ENCODE measurements at places on chromosomes 7 and 10.
A peak's percentile ranks its signal among the peaks of the same experiment; 100 is the strongest.

- H3K36me3 ChIP-seq = peaks cover 95% of the 10 kb centered on the region
- no peak overlapping the region for H3K4me3 ChIP-seq
- no peaks in the 10 kb centered on the region for H3K27me3 ChIP-seq
- no peak for DNase-seq
- H3K27ac ChIP-seq = no peak overlapping the region
- H3K4me1 ChIP-seq = no peaks in the 10 kb centered on the region
Observed at GRCh38 chr10:104021246-104021645, 54.3 kb downstream of the SLK start.

DNA sequence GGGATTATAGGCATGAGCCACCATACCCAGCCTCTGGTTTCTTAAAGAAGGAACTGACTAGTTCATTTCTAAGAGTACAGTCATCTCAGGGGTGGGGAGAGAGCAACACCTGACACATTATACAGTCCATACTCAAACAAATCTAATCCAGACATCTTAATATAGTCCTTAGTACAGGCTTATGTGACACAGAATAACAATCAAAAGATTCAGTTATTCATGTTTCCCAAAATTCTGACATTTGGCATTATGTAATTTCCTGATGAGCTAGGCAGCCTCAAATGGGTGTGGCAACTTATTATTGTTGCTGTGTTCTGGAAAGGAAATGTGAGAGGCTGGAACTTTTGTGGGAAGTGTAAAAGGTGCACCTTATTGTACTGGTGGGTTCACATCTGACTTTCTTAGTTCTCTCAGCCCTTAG lies 116.3 kb downstream of the WDFY4 start:
- peak overlapping the region; percentile 90 for H3K27ac ChIP-seq
- no peaks in the 10 kb centered on the region for H3K27me3 ChIP-seq
- no peak overlapping the region for H3K4me3 ChIP-seq
- H3K36me3 ChIP-seq = no peaks in the 10 kb centered on the region
- peaks cover 20% of the 10 kb centered on the region for H3K4me1 ChIP-seq

- DNase-seq = no peak
- H3K4me3 ChIP-seq = no peak overlapping the region
- H3K27me3 ChIP-seq = no peaks in the 10 kb centered on the region
Observed at GRCh38 chr7:129376778-129377700, 57.2 kb upstream of the STRIP2 start.

- no peaks in the 10 kb centered on the region for H3K36me3 ChIP-seq
- no peak overlapping the region for H3K27ac ChIP-seq
- H3K4me3 ChIP-seq = no peak overlapping the region
- no peaks in the 10 kb centered on the region for H3K4me1 ChIP-seq
- DNase-seq = no peak
Observed at GRCh38 chr10:114893251-114893650, 44.7 kb upstream of the TRUB1 start.

GRCh38 chr10:121444520-121445165 lies 153.6 kb downstream of the FGFR2 start:
- no peak for DNase-seq
- H3K4me3 ChIP-seq = no peak overlapping the region
- no peaks in the 10 kb centered on the region for H3K4me1 ChIP-seq
- peaks cover 4% of the 10 kb centered on the region for H3K27me3 ChIP-seq

GRCh38 chr10:51103554-51104217 lies 29.4 kb downstream of the PRKG1 start:
- H3K27ac ChIP-seq = no peak overlapping the region
- H3K36me3 ChIP-seq = no peaks in the 10 kb centered on the region
- peaks cover 3% of the 10 kb centered on the region for H3K27me3 ChIP-seq
- H3K4me1 ChIP-seq = no peaks in the 10 kb centered on the region
- no peak overlapping the region for H3K4me3 ChIP-seq
- no peak for DNase-seq

- H3K27me3 ChIP-seq = no peaks in the 10 kb centered on the region
- no peak overlapping the region for H3K27ac ChIP-seq
- no peak for DNase-seq
- no peaks in the 10 kb centered on the region for H3K4me1 ChIP-seq
Observed at GRCh38 chr7:44216019-44216418, 15.2 kb downstream of the YKT6 start.

DNA sequence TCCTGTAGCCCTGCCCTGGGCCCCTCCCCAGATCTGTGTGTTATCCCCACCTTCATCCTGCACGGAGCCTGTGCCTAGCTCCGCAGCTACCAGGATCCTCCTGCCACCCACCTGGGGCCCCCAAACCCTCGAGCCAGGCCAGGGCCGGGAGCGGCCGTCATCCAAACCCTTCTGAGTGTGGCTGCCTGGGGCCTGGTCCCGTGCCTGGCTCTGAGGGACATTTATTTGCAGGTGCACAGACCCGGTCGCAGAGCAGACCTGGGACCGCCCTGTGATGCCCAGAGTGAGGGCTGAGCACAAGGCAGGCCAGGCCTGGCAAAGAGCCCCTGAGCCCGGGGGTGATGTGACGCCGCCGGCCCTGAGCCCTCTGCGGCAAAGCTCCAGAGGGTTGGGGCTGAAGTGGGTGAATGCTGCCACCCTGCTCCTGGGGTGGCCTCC lies 27.4 kb upstream of the INPP5A start:
- H3K4me3 ChIP-seq = no peak overlapping the region
- no peaks in the 10 kb centered on the region for H3K36me3 ChIP-seq
- H3K27ac ChIP-seq = no peak overlapping the region
- H3K4me1 ChIP-seq = peaks cover 4% of the 10 kb centered on the region
- no peaks in the 10 kb centered on the region for H3K27me3 ChIP-seq

DNA sequence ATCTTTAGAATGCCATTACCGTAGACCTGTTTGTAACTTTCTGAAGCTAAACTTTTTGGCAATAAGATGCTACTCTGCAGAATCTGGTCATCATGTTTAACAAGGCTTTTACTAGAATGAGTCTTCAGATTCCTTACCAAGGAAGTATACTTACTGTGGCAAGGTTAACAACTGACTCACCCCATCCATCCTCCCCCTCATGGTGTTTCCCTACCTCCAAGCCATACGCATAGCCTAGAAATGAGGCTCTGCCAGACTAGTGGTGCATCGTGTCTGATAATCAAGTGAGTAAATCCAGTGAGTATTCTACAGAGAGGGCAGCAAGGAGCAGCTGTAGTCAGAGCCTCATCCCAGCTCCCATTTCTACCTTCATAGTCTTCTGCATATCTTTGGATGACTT lies 223.6 kb downstream of the IPMK start:
- no peak for DNase-seq
- no peaks in the 10 kb centered on the region for H3K4me1 ChIP-seq
- no peak overlapping the region for H3K4me3 ChIP-seq
- no peaks in the 10 kb centered on the region for H3K27me3 ChIP-seq

GRCh38 chr10:10421071-10421470 lies 596.6 kb upstream of the CELF2 start:
- no peaks in the 10 kb centered on the region for H3K27me3 ChIP-seq
- peaks cover 3% of the 10 kb centered on the region for H3K4me1 ChIP-seq
- H3K4me3 ChIP-seq = no peak overlapping the region
- no peak overlapping the region for H3K27ac ChIP-seq
- no peak for DNase-seq

DNA sequence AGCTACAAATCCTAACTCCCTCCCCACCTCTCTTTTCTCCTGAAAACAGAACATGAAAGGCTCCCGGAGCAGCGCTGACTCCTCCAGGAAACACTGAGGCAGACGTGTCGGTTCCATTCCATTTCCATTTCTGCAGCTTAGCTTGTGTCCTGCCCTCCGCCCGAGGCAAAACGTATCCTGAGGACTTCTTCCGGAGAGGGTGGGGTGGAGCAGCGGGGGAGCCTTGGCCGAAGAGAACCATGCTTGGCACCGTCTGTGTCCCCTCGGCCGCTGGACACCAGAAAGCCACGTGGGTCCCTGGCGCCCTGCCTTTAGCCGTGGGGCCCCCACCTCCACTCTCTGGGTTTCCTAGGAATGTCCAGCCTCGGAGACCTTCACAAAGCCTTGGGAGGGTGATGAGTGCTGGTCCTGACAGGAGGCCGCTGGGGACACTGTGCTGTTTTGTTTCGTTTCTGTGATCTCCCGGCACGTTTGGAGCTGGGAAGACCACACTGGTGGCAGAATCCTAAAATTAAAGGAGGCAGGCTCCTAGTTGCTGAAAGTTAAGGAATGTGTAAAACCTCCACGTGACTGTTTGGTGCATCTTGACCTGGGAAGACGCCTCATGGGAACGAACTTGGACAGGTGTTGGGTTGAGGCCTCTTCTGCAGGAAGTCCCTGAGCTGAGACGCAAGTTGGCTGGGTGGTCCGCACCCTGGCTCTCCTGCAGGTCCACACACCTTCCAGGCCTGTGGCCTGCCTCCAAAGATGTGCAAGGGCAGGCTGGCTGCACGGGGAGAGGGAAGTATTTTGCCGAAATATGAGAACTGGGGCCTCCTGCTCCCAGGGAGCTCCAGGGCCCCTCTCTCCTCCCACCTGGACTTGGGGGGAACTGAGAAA lies 30.4 kb downstream of the PFKFB3 start:
- no peak for DNase-seq
- peaks cover 17% of the 10 kb centered on the region for H3K4me1 ChIP-seq
- no peak overlapping the region for H3K27ac ChIP-seq
- H3K4me3 ChIP-seq = no peak overlapping the region

- no peaks in the 10 kb centered on the region for H3K27me3 ChIP-seq
- no peaks in the 10 kb centered on the region for H3K36me3 ChIP-seq
- DNase-seq = no peak
- H3K4me1 ChIP-seq = no peaks in the 10 kb centered on the region
Observed at GRCh38 chr7:85224171-85224570, 37.3 kb upstream of the SEMA3D start.

- DNase-seq = no peak
- no peaks in the 10 kb centered on the region for H3K4me1 ChIP-seq
- H3K36me3 ChIP-seq = no peaks in the 10 kb centered on the region
- no peak overlapping the region for H3K4me3 ChIP-seq
- H3K27ac ChIP-seq = no peak overlapping the region
Observed at GRCh38 chr10:47063858-47064257, 152.6 kb downstream of the PTPN20 start.

DNA sequence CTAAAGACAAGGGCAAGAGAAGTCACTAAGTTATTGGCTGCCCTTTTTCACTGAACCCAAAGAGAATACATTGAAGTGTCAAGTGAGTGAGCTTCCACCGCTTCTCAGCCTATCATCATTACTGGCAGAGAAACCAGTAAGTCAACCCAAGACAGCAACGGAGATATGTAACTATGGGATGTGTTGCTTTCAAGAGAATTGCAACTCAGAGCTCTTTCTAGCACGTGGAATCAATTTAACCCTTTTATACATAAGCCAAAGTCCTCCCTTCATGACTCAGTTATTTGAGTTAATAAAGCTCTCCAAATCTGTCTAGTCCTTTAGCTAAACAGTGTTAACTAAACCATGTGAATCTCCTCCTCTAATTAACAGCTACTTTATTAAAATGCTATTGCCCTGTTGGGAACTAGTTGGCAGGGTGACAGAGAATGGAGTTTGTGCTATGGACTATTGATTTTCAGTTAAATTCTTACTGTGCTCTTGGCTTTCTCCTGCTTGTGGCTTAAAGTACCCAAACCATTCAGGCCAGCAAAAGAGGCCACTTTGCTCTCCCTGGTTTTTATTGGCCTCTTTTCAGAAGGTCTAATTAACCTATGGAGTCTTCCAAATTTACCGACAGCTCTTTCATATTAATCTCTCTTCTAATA lies 287.7 kb downstream of the NRG3 start:
- DNase-seq = no peak
- no peak overlapping the region for H3K27ac ChIP-seq
- no peaks in the 10 kb centered on the region for H3K27me3 ChIP-seq

GRCh38 chr7:72111086-72111485 lies 301.1 kb downstream of the CALN1 start:
- H3K4me1 ChIP-seq = no peaks in the 10 kb centered on the region
- no peaks in the 10 kb centered on the region for H3K36me3 ChIP-seq
- H3K27me3 ChIP-seq = no peaks in the 10 kb centered on the region
- H3K4me3 ChIP-seq = no peak overlapping the region

GRCh38 chr10:20084451-20084850 lies 268.2 kb downstream of the PLXDC2 start:
- no peaks in the 10 kb centered on the region for H3K4me1 ChIP-seq
- H3K4me3 ChIP-seq = no peak overlapping the region
- H3K36me3 ChIP-seq = no peaks in the 10 kb centered on the region
- DNase-seq = no peak
- H3K27ac ChIP-seq = no peak overlapping the region

DNA sequence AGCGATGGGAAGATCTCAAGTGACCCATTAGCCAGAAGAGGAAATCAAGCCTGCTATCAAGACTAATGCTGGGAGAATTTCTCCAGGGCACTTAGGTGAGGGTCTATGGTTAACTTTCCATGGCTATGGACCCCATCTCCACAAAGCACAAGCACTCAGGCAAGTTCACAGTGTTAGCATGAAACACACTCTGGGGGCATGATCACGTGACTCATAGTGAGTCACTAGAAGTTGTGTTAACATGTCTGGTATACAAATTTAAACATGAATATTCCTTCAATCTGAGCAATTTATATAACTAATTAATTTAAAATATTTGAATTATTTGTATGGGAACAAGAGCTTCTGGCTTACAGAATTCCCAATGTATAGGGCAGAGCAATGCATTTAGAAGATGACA lies 131.8 kb downstream of the FAM204A start:
- DNase-seq = no peak
- no peak overlapping the region for H3K27ac ChIP-seq
- H3K36me3 ChIP-seq = no peaks in the 10 kb centered on the region
- no peaks in the 10 kb centered on the region for H3K4me1 ChIP-seq
- no peak overlapping the region for H3K4me3 ChIP-seq
- peaks cover 21% of the 10 kb centered on the region for H3K27me3 ChIP-seq

DNA sequence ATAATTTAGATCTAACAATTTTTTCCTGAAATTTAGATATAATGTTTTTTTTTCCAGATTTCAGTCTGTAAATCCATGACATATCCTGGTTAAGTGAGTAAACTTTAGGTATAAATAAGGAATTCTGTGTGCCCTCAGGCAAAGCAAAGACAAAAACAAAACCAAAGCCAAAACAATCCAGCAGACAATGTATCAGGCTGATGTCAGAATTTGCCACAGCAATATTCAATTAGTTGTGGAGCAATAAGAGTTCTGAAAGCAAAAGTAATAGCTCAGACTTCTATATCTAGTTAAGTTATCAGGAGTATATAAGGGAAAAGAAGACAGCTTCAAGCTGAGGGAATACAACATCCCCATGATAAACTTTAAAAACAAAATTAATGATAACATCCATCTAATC lies 82.0 kb downstream of the MKX start:
- H3K4me1 ChIP-seq = no peaks in the 10 kb centered on the region
- H3K36me3 ChIP-seq = no peaks in the 10 kb centered on the region
- no peak overlapping the region for H3K27ac ChIP-seq

Data from naive thymus-derived CD8-positive, alpha-beta T cell (primary cell).